Thymus (tissue), 14 donors: ENCODE measurements at places on chromosomes 7 and 10.

- DNase-seq = no peak
These were observed 20.4 kb downstream of the ZC3HAV1 start for GRCh38 chr7:139089118-139089517.

DNA sequence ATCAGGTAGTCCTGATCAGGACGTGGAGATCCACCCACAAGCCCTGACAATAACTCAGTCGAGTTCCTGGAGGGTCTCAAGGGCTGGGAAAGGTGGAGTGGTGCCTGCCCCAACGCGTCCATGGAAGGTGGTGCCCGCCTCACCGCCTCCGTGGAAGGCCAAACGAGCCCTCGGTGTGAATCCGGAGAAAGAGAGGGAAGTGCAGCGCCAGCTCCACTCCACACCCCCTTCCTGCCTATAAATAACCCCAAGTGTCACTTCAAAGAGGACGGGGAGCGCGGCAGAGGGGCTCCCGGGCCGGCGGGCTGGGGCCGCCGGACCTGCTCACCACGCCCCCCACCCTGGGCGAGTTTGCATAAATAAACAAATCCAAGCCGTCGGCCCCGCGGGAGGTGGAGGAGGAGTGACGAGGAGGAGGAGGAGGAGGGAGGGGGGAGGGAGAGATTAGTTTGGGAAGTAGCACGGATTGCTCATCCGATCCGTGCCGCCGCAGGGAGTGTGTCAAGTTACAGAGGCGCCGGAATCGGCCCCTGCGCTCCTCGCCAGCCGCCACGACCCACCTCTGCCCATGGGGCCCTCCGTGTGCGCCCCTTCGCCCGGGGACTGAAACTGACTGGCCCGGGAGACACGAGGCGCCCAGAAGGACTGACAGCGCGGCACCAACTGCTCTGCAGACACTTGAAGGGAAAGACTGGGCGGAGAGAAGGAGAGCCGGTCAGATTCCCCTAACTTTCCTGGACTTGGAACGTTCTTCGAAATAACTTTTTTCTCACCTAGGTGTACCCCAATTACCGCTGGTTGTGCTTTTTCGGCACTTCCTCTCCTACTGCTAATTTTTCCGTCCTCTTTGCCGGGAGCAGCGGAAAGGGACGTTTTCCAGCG lies at the start of gene COL13A1:
Gene COL13A1 (plus strand): TSS at position 473 of the 882 bp plus-strand sequence. CDS start 518 bp downstream, outside the sequence.
- no peak for DNase-seq

GRCh38 chr7:127667759-127668530 lies 16.0 kb downstream of the SND1 start:
- no peak for DNase-seq

DNA sequence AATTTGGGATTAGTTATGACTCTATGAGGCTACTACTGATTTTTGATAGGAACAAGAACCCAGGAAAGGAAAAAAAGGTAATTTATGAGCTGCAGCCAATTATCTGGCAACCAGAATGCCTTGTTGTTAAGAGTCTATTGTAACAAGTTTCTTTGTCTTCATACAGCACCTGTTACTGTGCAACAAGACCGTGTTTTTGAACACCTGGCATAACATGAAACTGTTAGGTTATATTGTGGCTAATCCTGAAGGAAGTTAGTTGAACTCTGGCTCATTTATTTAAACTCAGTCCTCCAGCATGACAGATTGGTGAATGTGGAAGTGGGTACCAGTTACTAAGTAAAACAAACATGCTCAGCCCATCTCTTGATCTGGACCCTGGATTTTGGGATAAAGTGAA lies 33.0 kb downstream of the RALA start:
- no peak for DNase-seq

- no peak for DNase-seq
These were observed 96.9 kb downstream of the OSBPL3 start for GRCh38 chr7:24882989-24883621.

DNA sequence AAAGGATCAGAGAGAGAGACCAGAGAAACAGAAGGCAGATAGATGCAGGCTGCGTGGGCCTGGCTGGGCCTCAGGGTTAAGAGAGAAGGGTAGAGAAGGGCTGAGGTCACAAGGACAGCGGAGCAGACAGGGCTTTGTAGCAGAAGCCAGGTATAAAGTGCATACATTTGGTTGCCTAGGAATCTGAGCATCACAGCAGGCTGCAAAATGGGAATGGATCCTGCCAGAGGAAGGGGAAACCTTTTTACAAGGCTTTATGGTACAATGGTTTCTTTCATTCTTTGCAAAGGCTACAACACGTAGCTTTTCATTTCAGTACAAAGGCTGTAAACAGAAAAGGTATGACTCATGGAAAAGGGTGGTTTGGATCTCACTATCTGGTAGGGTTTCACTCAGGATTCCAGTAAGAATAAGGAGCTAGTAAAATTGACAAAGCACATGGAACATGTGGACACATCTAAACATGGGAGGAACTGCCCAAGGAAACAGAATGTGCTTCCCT lies 275.1 kb downstream of the DOCK4 start:
- no peak for DNase-seq

GRCh38 chr7:2779051-2779450 lies 65.1 kb downstream of the GNA12 start:
- no peak for DNase-seq

DNA sequence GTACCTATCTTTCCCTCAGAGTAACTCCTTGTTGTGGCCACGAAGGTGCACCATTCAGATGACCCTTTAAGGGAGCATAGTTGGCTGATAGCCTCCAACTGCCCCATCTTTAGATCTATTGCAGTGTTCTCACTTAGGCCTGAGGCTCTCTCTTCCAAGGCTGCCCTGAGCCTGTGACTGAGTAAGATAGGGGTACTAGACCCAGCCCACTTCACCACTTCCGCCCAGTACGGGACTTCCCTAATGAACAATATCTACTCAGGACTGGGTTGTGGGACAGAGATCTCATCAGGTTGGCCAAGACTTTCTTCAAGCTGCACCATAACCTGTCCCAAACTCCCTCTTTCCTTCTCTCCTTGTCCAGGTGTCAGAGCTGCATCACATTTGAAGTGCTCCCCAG lies 5.7 kb upstream of the GNAI1 start:
- no peak for DNase-seq

DNA sequence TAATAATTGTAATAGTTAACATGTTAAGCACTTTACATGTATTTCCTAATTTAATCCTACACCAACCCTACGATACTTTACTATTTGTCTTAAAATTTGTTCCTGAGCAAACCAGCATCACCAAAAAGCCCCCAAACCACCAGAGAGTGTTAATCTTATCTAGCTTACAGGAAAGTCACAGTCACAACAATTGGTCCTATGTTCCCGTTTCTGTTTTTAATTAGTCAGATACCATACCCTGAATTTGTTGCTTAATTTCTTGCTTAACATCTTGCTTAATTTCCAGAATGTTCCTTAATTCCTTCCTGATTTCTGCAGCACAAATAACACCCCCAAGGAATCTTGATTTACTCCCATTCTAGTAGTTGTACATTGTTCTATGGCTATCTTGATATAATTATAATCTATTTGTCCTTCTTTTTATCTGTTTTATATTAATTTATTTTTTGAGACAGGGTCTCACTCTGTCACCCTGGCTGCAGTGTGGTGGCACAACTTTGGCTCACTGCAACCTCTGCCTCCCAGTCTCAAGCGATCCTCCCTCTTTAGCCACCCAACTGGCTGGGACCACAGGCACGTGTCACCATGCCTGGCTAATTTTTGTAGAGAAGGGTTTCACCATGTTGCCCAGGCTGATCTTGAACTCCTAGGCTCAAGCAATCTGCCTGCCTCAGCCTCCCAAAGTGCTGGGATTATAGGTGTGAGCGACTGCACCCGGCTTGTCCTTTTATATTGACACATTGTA lies 6.6 kb upstream of the PDSS1 start:
- DNase-seq = no peak

- DNase-seq = no peak
These were observed 675.3 kb downstream of the INHBA start for GRCh38 chr7:41027428-41028115.

- DNase-seq = no peak
These were observed 130.6 kb upstream of the FAM20C start for GRCh38 chr7:61576-62360.

DNA sequence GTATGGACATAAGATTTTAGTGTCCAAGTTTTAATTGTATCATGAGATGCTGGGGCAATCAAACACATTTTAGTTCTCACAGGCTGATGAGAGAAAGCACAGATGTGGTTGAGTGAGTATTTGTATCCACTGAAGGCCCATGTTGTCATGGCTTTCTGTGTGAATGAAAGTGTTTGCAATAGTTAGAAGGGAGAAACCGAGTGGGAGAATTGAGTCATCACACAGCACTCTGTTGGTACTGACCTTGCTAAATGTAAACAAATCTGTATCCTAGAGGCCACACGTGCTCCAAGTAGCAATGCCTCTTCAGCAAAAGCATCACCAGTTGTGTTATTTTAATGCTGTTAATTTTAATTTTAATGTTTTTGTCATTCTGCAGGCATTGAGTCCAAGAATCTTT lies 121.2 kb downstream of the EMX2 start:
- DNase-seq = no peak

GRCh38 chr10:118767297-118768040 lies 12.7 kb upstream of the CACUL1 start:
- no peak for DNase-seq

DNA sequence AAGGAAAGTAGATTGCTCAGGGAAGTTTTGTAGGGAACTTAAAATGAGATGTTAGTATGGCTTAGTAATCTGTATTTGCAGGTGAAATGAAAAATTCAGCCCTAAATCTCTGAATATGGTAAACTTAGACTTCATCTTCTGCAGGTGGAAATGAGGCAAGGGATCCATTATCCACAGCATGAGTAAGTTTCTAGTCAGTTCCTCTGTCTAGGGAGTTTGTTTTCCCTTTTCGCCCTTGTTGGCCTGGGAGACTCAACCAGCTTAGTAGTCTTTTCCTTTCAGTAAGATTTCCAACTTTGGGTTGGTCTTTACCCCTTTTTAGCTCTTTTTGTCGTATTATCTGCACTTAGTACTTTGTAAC lies 65.6 kb downstream of the ZEB1 start:
- no peak for DNase-seq

DNA sequence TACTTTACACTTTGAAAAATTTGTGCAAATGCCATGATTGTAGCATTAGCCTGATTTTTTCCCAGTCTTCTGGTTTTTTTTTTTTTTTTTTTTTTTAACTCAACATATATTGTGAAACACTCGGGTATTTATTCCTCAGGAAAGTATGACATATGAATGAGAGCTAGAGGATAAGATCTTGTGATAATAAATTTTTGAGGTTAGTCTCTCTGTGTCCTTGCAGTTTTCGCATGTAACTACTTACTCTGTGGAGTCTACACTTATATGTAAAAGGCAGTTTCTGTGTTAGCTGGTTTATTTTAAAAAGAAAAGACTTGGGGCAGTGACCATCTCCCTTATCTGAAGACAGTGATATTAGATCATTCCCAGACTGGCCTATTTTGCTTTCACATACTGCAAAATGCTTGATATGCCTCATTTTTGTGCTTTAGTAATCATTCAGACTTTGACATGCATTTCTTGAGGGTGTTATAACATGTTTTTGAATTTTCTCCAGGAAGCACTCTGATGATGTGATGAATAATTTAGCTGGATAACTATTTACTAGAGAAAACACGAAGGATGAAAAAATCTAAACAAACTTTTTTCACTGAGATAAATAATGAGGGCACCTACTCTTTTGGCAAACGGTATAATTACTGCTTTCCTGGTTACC lies 371.0 kb downstream of the NRG3 start:
- DNase-seq = no peak

GRCh38 chr10:94997741-94998174 lies 59.3 kb downstream of the CYP2C9 start:
- no peak for DNase-seq

DNA sequence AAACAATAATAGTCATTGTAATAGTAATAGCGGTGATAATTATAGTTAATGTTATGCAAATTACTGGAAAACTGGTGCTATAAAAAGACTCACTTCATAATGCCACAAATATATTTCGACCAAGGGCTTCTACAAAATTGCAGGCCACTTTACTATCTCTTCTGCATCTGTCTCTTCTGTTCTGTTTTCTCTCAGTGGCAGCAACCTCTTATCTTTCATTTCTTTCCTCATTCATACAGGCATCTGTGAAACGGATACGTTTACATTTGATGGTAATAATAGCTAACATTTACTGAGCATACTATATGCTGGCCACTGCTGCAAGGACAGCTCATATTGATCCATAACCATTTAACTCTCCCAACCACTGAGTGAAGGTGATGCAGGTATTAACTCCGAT lies 537.4 kb upstream of the PFKP start:
- DNase-seq = no peak

GRCh38 chr10:110352930-110353243 lies 48.2 kb upstream of the SMNDC1 start:
- DNase-seq = no peak

DNA sequence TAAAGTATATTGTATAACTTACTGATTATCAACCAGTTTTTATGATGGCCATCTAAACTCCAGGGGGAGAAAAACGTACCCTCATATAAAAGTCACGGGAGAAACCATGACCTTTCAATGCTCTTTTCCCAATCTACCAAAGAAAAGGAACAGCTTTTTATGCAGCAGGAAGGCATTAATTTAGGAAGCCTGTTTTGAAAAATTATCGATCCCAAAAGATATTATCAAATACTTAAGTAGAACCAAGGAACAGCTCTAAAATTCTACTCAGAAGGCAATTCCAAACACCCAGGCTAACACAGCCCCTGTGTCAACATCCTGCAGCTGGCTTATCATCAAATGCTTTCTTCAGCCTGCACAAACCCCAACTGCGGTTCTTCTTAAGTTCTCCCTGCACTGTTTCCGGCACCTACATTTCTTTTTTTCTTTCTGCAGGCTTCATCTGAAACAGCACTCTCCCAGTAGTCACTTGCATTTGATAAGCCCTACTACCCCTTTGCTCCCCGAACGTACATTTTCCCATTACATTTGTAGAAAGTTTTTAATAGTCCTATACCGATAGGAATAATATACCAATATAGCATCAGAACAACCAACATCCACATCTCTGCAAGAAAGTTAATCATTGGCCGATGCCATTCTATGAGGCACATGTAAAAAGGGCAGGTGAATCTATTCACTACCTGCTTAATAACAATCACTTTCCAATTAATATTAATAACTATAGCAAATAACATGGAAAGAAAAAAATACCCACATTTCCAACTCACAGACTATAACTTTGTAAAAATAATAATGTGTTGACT lies 47.9 kb downstream of the PIP4K2A start:
- peak; percentile 83 for DNase-seq

DNA sequence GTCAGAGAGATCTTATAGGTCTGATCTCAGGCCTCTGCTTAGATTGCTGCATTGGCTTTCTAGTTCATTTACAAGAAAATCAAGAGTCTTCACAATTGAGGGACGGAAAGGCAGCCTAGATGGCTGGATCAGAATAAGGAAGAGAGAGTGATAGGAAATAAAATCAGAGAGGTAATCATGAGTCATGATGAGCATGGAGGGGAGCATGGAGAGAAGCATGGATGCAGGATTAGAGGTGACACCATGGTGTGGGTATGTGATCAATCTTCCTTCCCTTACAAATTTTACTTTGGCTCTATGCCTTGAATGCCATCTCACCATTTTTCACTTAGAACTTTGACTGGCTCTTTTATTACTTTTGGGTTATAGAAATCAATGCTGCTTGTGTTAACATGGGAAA lies 1.4 kb downstream of the BCCIP start:
- DNase-seq = no peak

- no peak for DNase-seq
These were observed 655.0 kb downstream of the SDK1 start for GRCh38 chr7:3955751-3956696.
